ENCODE measurements at places on chromosomes 2 and 18.

DNA sequence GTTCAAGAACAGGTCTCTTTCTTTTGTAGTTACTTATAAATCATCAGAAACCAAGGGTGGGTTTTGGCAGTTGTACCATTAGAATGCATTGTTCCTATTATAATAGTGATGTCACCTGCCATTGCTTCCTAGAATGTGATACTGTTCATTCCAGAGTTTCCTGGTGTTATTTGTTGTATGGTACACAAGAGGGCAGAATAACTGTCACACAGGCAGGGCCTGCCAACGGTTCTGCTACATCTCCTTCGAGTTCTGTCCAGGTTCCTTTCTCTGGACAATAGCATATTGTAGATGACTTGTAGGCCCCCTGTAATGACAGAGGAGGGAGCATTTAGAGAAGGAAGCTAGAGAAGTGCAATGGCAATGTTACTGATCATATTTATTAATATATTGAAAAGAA is 98.3 kb downstream of the KLHL14 start:
- DNase-seq, result no peak

GRCh38 chr2:152466041-152466440 is 131.1 kb downstream of the FMNL2 start:
- no peak for DNase-seq

DNA sequence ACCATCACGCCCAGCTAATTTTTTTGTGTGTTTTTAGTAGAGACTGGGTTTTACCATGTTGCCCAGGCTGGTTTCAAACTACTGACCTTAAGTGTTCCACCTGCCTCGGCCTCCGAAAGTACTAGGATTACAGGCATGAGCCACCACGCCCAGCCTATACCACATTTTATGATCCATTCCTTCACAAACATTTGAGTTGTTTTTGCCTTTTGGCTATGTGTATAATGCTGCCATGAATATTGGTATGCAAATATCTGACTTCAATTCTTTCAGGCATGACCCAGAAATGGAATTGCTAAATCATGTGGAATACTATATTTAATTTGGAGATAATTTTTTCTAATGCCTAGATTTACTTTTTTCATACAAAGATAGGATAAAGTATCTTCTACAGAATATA is 68.6 kb downstream of the TTC27 start:
- DNase-seq, result no peak

DNA sequence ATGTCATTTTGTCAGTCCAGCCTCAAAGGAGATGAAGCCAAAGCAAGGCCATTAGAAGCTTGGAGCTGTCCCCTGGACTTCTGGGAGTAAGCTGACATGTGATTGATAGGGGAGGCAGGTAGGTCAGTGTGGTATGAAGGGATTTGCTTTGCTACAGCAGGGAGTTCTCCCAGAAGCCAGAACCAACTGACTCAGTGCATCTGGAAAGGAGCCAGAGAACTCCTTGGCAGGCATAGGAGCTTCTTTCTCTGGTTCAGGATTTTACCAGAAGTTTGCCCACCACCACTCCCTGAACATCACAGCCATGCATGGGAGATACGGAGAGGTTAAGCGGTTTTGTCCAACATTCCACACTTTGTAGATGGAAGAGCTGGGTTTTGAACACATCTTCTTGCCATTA is 24.5 kb upstream of the KCNE4 start:
- no peak for DNase-seq

GRCh38 chr2:74424995-74425406 is 3.5 kb downstream of the WDR54 start:
- DNase-seq, result no peak

- no peak for DNase-seq
Measured at GRCh38 chr2:5977477-5977876, 285.3 kb downstream of the SOX11 start.

DNA sequence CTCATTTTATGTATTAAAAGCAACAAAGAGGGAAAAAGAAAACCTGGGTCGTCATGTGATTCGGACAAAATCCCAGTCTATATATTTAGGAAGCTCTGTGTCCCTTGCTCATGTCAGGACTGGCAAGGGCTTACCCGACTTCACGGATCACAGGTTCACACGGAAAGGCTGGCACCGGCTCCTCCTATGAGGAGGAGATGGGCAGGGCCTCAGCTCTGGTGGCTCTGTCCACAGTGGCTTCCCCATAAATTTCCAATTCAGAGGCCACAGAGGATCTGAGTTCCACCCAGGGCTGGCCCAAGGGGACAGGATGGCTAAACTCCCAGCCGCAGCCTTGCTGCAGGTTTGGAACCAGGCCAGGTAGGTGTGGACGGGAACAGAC is 186.8 kb downstream of the BCL2 start:
- no peak for DNase-seq

- DNase-seq, result no peak
Measured at GRCh38 chr2:73561422-73561821, 80.8 kb downstream of the NAT8 start.

DNA sequence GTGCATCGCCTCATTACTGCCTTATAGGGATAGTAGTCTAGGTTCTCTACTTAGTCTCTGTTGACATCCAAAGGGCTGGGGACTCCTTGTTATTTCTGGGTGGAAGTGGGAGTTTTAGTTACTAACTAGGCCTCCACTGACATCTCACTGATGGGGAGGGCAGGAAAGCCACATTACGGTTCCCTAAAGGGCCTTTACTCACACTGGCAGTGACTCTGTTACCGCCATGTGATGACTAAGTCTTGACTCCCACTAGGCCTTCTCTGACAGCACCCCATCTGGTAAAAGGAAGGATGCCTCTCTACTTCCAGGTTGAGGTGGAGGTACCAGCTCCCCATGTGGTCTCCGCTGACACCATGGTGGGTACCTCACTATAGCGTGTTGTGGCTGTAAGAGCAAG is 14.0 kb upstream of the BCL2L11 start:
- no peak for DNase-seq

GRCh38 chr2:132780651-132781050 is 110.6 kb upstream of the LYPD1 start:
- no peak for DNase-seq

GRCh38 chr2:230097841-230098240 is 29.1 kb upstream of the SLC16A14 start:
- DNase-seq, result no peak

GRCh38 chr2:40403233-40403836 is 48.6 kb downstream of the SLC8A1 start:
- no peak for DNase-seq

- no peak for DNase-seq
Measured at GRCh38 chr18:51020536-51020935, 9.5 kb upstream of the SMAD4 start.

- DNase-seq, result no peak
Measured at GRCh38 chr2:182972548-182972942, 65.7 kb downstream of the NCKAP1 start.
